Smooth muscle cell of the coronary artery (primary cell): ENCODE measurements at places on chromosomes 12 and 14. TPM values are rescaled to one million over a fixed set of nuclear protein-coding genes. Genes with fewer than 3 reads are reported as not detected.

The DIO2 gene
- 1.8 and 4.2 TPM in 2 replicates for total RNA-seq

The ST8SIA1 gene
- total RNA-seq: 0.30 and 5.6 TPM in 2 replicates

The TMTC2 gene
- total RNA-seq: 8.0 and 13.4 TPM in 2 replicates

The IGFBP6 gene
- total RNA-seq: 364 and 722 TPM in 2 replicates

The CIT gene
- 4.2 and 6.3 TPM in 2 replicates for total RNA-seq

The P2RX7 gene
- under 0.01 and 5.4 TPM in 2 replicates for total RNA-seq

The KLRG1 gene
- total RNA-seq: 0.15 and 0.35 TPM in 2 replicates

The HOXC13 gene
- total RNA-seq: not detected in 2 replicates

The SLC5A8 gene
- not detected in 2 replicates for total RNA-seq

The LRFN5 gene
- 0.30 and 0.70 TPM in 2 replicates for total RNA-seq

The RFX4 gene
- not detected in 2 replicates for total RNA-seq

The SYT1 gene
- total RNA-seq: 0.70 and 22.9 TPM in 2 replicates

The CLECL1 gene
- total RNA-seq: not detected in 2 replicates

The KCNJ8 gene
- total RNA-seq: 7.1 and 8.9 TPM in 2 replicates

The CD27 gene
- total RNA-seq: not detected in 2 replicates

The HOXC5 gene
- 0.12 TPM in 1 of 2 replicates, not detected in the other for total RNA-seq

The NFE2 gene
- total RNA-seq: 0.12 TPM in 1 of 2 replicates, not detected in the other

The FOXA1 gene
- total RNA-seq: not detected in 2 replicates

The APOF gene
- not detected in 2 replicates for total RNA-seq

The ABCB9 gene
- total RNA-seq: 5.9 and 6.3 TPM in 2 replicates

The C12orf54 gene
- total RNA-seq: not detected in 2 replicates

The CCDC198 gene
- total RNA-seq: not detected in 2 replicates

The LRP1-AS gene
- total RNA-seq: not detected in 2 replicates

The AGAP2 gene
- 0.23 and 0.30 TPM in 2 replicates for total RNA-seq

The PIWIL1 gene
- total RNA-seq: not detected in 2 replicates

The TMEM253 gene
- 0.08 TPM in 1 of 2 replicates, not detected in the other for total RNA-seq

The AQP6 gene
- under 0.01 TPM in 1 of 2 replicates, not detected in the other for total RNA-seq

The TAS2R20 gene
- total RNA-seq: 1.9 and 2.3 TPM in 2 replicates

The ESR2 gene
- 0.12 TPM in 1 of 2 replicates, not detected in the other for total RNA-seq

The CSAD gene
- 4.4 and 11.5 TPM in 2 replicates for total RNA-seq
